Activated CD4-positive, alpha-beta T cell treated with anti-CD3 and anti-CD28 coated beads for 36 hours (primary cell): ENCODE measurements at places on chromosomes 2 and 18.
A peak's percentile ranks its signal among the peaks of the same experiment; 100 is the strongest.

DNA sequence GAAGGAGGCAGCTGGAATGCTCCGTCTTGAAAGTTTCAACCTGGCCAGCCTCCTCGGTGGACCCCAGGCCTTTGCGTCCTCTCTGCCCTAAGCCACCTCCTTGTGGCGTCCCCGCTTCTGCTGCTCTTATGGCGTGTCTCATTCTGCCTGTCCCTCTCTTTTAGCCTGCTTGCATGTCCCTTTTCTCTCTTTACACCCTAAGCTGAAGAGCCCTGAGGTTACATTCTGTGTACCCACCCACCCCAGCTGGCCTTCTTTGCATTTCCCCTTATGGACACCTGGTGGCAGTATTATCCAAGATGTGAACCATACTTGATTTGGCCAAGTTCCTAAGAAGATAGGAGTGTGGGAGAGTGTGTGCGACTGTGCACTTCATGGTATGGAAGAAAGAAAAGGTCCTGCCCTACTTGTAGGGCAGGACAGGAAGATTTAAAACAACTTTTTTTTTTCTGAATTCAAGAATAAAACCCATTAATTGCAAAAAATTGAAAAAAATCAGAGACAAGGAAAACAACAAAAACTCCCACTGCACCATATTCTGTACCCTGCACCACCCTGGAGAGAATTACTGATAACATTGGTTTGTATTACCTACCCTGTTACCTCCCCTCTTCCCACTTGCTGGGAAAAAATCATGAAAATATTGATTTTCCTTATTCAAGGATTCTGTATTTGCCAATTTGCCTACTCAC is 77.4 kb downstream of the DYSF start:
- DNase-seq, result peak; percentile 46

GRCh38 chr18:27400001-27400400 is 214.9 kb upstream of the CHST9 start:
- no peak for DNase-seq

DNA sequence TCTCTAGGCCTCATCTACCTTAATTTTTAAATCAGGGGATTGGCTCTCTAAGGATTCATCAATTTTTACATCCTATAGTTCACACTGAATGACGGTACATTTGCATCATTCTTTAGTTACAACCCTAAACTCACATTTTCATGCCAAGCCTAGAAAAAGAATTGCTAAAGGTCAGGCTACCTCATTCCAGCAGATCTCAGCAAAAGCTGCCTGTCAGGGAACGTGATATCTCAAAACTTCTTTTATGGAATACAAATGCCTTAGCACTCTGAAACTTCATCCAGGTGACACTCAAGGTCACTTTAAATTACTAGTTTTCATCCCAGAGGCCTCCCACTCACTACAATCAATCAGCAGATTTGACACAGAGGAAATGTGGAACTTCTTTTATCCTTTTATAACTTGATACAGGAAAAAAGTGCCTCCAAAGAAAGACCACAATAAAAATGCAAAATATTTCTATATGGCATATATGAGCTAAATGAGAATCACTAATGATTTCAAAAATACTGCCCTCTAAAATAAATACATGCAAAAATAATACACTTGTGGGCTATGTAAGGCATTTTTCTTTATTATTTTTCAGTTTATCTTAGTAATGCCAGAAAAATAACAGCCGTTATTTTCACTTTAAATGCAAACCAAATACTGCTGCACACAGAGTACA is 91.5 kb downstream of the ARHGEF33 start:
- DNase-seq, result no peak

GRCh38 chr2:121220995-121221394 is 64.0 kb downstream of the TFCP2L1 start:
- DNase-seq, result no peak

DNA sequence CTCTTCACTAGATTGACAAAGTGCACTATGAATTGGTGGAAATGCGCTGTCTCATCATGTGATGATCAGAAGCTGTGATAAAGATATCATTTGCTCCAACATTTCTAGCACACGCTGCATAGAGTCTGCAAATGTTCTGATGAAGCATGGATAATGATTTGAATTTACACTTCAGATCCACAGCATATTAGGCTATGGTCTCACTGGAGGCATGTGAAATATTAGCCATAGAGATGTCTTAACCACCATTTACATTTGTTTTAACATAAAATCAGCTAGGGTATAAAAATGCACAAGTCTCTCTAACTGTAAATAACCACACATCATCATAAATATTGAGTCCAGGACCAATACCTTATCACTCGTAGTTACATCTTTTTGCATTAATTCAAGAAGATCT is 616.5 kb downstream of the NRXN1 start:
- DNase-seq, result no peak

DNA sequence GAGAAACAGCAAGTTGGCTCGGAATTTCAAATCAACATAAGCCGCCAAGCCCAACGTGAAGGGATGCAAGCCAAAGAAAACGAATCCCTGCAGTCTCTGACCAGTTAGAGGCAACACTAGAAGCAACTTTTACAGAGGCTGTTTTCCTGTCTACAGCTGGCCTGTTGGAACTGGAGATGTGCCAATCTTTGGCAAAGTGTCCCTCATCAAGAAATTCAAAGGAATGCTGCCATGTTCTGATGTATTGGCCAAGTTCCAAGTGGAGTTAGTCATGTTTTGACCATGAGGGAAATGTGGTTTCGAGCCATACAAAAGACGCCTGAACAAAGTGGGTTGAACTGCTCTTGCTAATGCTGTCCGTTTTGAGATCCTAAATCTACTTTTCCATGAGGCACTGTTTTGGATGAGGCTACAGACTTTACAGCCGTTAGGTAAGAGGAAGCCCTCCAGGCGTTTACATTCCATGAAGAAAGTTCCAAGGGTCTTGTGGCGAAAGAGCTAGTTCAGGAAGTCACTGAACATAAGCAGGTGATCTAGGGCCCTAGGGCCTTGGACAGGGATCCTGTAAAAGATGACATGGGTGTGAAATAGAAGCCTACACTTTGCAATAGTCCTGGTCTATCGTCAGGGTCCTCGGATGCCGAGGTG is 140.7 kb upstream of the PXDN start:
- no peak for DNase-seq

GRCh38 chr18:39555496-39555895 is 1989.9 kb upstream of the CELF4 start:
- DNase-seq, result no peak

DNA sequence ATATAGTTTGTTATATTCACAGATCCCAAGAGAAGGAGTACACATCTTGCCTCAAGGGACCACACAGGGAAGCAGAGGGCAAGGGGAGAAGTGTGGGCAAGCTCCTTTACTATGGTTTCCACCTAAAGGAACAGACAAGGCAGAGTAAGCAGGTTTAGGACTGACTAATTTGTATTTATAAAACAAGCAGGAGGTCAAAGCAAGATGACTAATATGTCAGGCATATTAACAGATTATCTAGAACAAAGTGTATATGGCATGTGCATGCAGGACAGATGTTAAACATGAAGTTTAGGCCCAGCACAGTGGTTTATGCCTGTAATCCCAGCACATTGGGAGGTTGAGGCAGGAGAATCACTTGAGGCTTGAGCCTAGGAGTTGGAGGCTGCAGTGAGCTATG is 3.7 kb upstream of the LRP2 start:
- DNase-seq, result no peak
